Left kidney (tissue), 8 donors: ENCODE measurements at places on chromosomes 7 and 10.

- no peak for DNase-seq
Measured at GRCh38 chr7:70214071-70214470, 615.8 kb downstream of the AUTS2 start.

DNA sequence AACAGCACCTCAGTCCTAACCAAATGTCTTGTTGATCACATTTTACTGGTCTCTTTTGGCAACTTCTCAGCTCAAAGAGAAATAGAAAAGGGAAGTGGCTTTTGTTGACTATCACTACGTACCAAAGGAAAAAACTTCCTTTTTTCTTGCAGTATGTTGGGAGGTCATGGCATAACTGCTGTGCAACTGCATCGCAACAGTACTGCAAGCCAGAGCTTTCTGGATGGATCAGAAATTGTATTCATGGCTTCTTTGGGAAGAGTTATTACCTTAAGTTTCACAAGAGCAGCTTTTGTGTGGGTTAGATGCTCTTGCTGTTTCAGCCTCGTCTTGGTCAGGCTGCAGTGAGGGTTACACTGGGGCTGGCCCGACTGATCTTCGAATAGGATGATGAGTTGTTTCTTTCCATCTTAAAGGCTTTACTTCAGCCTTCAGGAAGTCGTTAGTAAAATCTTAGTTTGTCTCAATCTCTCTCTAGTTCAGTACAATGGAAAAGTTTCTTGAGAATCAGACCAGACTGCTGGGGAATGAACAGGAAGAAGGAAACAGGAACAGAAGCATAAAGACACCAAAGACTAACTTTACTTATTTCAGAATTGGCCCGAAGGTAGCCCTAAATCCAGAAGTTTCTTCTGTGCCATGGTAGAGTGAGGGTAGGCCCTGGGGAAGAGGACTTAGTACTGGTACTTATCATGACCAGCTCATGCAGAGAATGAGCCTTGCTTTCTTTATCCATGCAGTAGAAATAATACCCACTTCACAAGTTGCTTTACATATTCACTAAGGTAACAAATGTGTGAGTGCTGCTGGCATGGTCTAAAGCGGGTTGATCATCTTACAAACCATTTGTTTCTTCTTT, 153.6 kb downstream of the CELF2 start:
- DNase-seq = no peak

DNA sequence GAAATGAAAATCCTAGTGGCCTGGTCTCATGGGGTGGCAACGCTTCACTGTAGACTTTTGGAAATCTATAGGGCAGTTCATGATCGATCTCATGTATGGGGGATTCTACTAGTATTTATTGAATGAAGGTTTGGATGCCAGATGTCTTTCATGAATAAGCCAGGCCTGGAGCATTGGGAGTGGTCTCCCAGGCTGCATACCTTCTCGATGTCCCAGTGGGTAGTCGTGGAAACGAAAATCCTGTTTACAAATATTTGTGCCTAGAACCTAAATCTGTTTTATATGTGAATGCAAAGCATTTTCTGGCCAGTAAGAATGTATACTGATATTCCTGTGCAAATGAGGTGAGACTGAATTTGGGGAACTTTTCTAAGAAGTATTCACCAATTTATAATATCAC, 105.0 kb upstream of the C1QL3 start:
- no peak for DNase-seq

- DNase-seq = no peak
Measured at GRCh38 chr7:22402250-22402649, 45.3 kb upstream of the RAPGEF5 start.

DNA sequence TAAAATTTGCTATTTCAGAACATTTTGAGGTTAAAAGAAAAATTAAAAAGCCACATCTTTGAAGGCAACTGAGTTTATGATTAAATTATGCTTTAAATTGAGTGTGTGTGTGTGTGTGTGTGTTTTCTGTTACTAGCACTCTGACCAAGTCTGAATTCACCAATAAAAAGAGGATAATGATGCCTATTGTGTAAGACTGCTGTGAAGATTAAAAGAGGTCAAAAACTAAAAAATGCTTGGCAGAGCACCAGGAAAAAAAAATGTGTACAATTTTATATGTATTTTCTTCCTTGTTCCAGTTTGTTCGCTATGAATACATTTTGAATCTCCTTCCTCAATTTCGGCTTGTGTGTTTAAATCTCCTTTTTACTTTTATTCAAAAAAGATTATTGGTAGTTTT, 316.6 kb upstream of the MAGI2 start:
- no peak for DNase-seq

GRCh38 chr7:156722043-156722826, 81.7 kb downstream of the RNF32 start:
- DNase-seq = no peak

DNA sequence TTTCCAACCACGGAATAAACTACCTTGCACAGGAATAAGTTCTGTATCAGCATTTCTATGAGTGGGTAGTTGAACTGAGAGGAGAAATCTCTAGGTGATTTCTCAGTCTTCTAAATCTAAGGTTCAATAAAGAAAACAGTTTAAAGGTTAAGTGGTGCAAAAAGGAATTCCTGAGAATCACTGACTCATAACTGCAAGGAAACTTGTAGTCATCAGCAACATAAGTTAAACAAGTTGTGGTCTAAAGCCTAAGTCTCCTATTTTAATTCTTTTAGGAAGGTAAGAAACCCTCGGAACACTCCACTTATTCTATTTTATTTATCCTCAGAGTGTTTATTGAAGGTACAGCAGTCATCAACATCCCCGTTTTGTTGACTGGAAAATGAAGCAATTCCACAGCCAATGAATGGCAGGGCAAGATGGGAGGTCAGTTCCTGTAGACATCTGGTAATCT, 92.4 kb upstream of the PIK3CG start:
- DNase-seq = peak; percentile 18

GRCh38 chr7:98240961-98241673, 10.9 kb downstream of the TECPR1 start:
- no peak for DNase-seq
